ENCODE measurements at places on chromosomes 3 and 15. TPM values are rescaled to one million over a fixed set of nuclear protein-coding genes. Genes with fewer than 3 reads are reported as not detected.

Gene EIF1B
- total RNA-seq, result 19.7 TPM

Gene LIPC
- total RNA-seq, result 0.34 TPM

Gene TMC3
- total RNA-seq, result 0.05 TPM

Gene TEX9
- 0.93 TPM for total RNA-seq

Gene TXNRD3
- total RNA-seq, result 7.3 TPM

Gene SLC41A3
- 98.2 TPM for total RNA-seq

Gene MNS1
- 0.74 TPM for total RNA-seq

Gene LXN
- 93.8 TPM for total RNA-seq

Gene CLDN1
- total RNA-seq, result 0.79 TPM

Gene RAP2B
- 21.2 TPM for total RNA-seq

Gene ENTPD3
- 0.09 TPM for total RNA-seq

Gene ATP13A4
- total RNA-seq, result not detected

Gene CXCR6
- total RNA-seq, result not detected

Gene GOLGA8S
- total RNA-seq, result not detected

Gene PEAK1
- total RNA-seq, result 105 TPM

Gene PDE12
- 18.4 TPM for total RNA-seq

Gene CKMT1A
- not detected for total RNA-seq

Gene HSPBAP1
- total RNA-seq, result 13.4 TPM

Gene LAMB2
- 1,289 TPM for total RNA-seq

Gene SLC12A1
- total RNA-seq, result under 0.01 TPM
